Ascending aorta (tissue), 2 donors: ENCODE measurements at places on chromosomes 6 and 20.

- no peak for DNase-seq
Measured at GRCh38 chr6:6882592-6882991, 225.2 kb upstream of the RREB1 start.

DNA sequence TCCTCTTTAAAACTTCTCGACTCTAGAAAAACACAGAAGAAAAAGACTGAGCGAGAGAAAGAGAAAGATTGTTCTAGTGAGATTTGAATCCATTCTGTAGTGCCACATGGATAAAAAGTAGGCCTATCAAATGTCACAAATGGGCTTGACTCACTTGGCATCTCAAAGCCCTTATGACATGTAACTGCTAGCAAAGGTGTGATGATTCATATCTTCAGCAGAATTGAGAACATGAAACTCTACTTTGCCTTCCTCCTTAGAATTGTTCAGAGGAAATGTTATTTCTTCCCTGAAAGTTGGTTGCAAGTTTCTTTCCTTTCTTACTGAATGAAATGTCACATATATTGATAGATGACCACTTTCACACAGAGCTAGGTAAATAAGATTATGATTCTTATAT lies 40.4 kb upstream of the DUSP22 start:
- no peak for DNase-seq

GRCh38 chr6:11748591-11749210 lies 29.9 kb downstream of the ADTRP start:
- DNase-seq = no peak

- no peak for DNase-seq
Measured at GRCh38 chr6:111993342-111993741, 60.6 kb upstream of the CCN6 start.

DNA sequence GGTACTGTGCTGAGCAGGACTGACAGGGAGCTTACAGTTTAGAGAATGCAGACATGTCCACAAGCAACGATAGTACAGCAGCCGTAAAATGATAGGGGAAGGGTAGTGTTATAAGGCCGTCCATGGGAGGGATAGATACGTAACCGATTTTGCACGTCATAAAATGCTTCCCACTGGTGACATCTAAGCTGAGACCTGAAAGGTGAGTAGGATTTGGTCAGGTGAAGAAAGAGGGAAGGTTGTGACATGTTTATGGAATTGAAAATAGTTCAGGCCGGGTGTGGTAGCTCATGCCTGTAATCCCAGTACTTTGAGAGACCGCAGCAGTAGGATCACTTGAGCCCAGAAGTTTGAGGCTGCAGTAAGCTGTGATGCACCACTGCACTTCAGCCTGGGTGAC lies 25.6 kb downstream of the SNX9 start:
- DNase-seq = no peak

DNA sequence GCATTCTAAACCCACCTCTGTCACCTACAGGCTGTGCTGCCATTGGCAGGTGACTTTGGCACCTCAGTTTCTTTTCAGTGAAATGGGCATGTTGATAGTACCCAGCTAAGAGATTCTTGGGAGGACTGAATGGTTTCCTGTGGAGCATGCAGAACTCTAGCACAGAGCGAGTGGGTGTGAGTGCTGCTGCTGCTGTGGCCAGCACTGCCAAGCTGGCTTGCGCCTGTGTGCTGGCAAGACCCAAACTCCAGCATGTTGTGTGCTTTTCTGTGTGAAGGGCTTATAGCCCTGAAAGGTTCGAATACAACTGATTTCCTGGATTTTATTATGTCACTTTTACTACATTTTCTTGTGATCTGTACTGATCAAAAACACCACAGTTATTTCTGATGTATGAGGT lies 78.1 kb upstream of the KIF25 start:
- no peak for DNase-seq

DNA sequence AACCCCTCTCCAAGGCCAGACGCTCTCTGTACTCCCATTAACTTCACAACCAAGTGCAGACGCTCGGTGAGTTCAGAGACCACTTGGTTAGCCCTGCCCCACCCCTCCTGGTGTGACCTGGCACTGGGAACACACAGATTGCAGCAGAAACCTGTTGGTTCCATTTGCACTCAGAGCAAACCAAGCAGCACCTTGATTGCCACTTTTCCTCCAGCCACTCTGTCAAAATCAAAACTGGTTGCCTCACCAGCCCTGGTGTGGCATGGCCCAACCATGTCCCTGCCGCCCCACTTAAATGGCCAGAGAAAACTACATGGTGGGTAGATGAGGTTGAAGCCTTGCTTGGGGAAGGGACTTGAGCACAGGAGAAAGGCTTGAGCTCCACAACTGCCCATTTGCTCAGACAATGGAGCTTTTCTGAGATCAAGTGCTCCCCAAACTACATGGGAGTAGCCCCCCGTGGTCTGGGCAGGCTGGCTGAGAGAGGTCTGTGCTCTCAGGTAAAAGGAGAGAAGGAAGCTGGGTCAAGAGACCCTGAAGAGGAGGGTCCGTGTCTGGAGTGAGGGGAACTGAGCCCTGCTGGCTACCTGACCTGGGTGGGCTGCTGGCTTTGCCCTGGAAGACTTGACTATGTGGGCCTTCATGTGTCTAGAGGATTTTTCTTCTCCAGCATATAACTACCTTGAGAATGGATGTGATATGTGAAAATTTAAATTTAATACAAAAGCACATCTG lies 43.4 kb downstream of the PLCG1 start:
- no peak for DNase-seq

DNA sequence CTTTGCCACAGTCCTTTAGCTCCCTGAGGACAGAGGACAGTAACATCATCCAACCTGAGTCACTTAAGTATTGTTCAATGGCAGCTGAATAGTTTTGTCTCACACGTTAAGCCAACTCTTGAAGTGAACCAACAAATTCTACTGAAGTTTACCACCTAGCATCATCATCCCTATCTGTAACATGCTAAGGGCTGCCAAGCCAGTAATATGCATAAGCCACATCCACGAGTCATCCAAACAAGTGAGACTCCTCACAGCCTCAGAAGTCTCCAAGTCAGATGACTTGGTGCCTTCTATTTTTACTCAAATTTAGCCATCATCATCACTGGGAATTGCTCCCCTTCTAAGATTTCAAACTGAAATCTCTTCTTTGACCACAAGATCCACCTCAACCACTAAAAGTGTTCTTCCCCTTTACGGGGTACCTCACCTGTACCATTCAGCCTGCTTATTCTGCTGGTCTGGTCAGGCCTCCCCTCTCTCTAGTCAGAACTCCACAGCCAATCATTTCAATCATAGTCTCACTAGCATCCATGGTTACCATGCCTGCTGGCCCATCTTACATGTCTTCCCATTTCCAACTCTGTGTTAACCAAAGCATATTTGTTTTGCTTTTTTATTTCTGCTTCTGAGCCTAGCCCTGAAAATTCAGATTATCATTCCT lies 73.7 kb downstream of the DTNBP1 start:
- DNase-seq = no peak

DNA sequence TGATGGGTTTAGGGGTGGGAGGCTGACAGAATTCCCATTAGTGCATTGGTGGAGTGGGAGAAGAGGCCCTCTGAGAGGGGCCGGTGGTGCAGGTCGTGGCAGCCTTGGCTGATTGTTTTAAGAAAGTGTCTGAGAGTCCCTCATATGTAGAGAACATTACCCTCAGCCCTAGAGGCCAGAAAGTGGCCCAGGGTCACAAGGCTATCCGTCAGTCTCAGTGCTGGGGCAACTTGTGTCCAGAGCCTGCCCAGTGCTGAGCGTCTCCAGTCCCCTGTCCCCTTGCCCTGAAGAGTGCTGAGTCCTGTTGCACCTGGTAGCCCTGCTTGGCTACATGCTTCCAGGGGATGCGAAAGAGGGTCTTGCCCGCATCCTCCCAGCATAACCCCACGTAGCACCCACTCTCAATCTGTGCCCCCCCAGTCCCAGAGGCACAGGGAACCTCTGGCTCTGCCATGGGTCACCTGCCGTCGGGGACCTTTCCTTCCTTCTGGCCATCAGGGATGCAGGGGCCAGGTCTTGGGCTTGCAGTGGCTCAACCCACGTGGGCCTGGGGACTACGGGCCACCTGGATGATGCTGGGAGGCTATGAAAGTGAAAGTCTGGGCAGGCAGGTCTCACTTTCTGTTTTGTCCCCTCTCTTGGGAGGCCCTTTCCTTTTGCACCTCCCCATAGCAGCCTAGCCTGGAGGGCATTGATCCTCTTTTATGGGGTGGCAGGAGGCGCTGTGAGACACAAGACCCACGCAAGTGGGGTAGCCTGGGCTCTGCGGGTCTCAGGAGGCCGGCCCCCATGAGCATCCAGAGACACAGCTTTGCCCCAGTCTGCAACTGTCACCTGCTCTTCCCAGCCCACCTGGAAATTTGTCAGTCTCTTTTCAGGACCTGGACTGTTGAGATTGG lies 12.2 kb downstream of the DUSP15 start:
- DNase-seq = no peak

- DNase-seq = no peak
Measured at GRCh38 chr6:93423542-93423941, 4.2 kb upstream of the EPHA7 start.

DNA sequence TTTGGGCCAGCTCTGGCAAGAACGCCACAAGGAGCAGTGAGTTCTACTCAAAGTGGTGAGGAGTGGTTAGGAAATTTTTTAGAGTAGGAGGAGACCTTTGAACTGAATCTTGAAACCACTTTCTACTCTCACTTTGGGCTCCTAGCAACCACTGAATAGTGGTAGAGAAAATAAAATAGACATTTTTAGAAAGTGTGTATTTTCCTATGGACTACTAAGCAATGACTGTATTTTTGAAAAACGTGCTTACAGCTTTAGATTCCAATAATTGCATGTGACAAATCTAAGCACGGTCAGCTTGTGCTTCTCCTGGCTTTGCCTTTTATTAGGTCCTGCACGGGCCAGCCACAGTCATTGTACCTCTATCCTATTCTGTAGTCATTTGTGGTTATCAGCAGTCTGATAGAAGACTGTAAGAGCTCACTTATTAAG lies 8.7 kb upstream of the IFNGR1 start:
- DNase-seq = no peak

DNA sequence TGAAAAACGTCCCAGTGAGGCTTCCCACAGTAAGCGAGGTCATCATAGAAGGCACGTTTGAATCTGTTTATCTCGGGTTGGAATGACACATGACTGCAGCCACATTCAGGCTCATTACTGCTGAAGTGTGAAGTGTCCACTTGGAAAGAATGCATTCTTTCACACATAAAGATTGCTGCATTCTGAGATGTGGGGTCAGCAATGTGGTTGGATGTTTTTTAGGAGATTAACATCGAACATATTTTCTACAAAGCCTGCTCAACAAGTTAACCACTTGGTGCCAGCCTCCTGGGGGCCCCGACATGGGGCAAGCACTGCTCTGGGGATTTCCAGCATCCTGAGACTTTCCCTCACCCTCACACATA lies 79.9 kb downstream of the BMP6 start:
- no peak for DNase-seq
